Type B pancreatic cell (in vitro differentiated cells): ENCODE measurements at places on chromosomes 4 and X. TPM values are rescaled to one million over a fixed set of nuclear protein-coding genes. Genes with fewer than 3 reads are reported as not detected.

DNA sequence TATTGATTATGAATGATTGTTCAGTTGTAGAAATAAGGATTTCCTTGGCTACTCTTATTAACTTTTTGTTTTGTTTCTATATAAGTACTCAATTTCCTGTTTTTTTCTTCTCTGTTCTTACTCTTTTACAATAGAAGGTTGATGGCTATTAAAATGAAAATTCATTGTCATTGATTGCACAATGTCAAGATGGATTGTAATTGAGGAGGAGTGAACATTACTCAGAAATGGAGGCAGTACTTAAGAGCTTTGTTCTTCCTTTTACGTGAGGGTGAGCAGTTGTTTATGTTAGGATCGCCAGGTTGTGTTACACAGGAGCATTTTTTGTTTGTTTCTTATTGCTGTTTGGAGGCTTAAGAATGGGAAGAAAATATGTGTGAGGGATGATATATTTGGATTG, 2062.4 kb downstream of the ARAP2 start:
- no peak for DNase-seq

DNA sequence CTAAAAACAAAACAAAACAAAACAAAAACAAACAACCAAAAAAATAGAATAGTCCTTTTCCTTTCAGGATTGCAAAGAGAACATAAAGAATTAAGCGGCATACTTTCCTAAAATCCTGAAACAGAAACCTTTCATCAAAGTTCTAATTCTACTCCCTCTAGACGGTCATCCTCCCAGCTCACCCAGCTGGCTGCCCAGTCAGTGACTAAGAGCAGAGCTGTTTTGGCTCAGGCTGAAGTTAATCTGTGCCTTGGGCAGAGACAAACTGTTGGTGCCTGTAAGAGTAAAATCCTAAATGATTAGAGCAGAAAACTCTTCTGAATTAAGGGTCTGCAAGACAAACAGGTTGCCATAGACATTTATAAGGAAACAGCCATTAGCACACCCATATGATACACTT, 17.6 kb upstream of the WAS start:
- no peak for DNase-seq

DNA sequence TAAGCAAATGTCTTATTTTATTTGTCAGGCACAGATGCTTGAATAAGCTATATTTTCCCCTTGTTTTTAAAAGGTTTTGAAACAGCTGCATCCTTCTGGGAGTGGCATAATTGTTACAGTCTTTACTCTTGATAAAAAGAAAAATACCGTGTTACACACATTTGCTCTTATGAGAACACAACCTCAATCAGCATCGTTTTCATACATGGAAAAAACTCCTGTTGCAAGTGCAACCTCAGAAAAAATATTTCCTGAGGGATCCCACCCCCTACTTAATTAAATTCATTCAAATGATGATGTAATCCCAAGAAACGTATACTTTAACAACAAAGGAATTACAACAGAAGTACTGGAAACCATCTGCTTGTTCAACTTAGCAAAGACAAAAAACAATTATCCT, 58.6 kb downstream of the SMAD1 start:
- no peak for DNase-seq

The LARP1B gene
- 15.4 and 16.1 TPM in 2 replicates for total RNA-seq
